ENCODE measurements at places on chromosomes 6 and 20. TPM values are rescaled to one million over a fixed set of nuclear protein-coding genes. Genes with fewer than 3 reads are reported as not detected.
A peak's percentile ranks its signal among the peaks of the same experiment; 100 is the strongest.

DNA sequence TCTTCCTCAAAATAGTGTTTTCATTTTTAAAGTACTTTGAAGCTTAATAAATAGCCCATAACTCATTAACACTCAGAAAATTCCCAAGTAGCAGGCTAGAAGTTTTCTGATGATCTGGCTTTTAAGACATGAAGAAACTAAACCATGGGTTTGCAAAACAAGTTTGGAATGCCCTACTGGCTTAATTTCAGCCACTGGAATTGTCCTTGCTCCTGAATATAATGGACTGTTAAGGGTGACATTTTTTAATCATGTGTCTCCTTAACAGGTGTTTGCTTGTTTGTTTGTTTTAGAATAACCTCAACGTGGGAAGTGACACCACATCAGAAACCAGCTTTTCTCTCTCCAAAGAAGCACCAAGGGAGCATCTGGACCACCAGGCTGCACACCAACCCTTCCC, 49.1 kb downstream of the ISM1 start:
- DNase-seq: no peak

- DNase-seq: no peak
Measured at GRCh38 chr6:53611342-53611741, 54.2 kb downstream of the KLHL31 start.

DNA sequence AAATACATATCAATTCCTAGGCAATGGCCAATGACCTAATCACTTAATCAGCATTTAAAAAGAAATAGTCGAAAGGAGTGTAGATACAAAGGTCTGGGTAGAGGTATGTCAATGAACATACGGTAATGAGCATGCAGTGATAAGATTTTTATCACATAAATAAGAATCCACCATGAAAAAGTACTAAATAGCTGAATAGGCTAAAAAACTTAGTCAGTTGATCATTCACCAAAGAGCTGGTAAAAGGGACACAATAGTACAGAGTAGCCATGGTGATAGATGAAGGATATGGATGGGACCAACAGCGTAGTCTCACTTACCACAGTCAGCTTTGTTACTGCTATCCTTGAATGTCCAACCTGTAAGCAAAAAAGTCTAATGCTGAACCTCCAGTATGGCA, 1018.6 kb upstream of the EYS start:
- no peak for DNase-seq

DNA sequence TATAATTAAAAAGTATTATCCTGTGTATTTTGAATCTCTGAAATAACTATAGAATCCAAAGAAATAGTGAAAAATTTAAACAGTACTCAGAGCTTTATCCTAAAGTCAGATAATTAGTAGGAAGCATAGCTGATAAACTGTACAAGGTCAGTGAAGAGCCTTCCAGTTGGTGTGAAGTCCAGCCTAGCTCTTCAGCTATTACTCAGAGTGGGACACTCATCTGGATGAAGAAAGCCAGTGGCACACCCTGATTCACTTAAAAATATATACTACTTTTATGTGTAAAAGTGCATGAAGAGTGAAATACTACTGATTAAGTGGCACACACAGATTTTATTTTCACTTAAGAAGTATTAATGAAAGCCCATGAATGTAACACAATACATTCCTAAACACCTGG, 3.1 kb downstream of the IFNGR1 start:
- no peak for DNase-seq

DNA sequence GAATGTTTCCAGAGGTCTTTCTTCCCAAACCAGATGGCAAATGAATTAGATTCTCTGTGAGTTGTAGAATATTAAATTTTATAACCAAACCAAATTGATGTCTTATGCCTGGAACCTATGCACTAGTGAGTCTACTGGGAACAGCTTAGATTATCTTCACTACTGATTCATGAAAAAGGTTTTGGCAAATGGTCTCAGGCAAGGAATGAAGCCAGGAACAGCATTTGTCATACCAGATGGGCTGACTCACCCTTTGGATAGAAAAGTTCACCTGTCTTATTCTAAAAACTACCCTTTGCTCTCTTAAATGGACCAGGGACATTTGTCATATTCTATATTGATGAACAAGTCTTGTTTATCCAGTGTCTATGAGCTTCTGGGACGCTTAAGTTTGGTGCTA, 135.4 kb upstream of the ECI2 start:
- no peak for DNase-seq

- no peak for DNase-seq
Measured at GRCh38 chr6:24460966-24461365, 28.4 kb downstream of the GPLD1 start.

GRCh38 chr6:134878136-134878535, 71.8 kb downstream of the ALDH8A1 start:
- DNase-seq: no peak

DNA sequence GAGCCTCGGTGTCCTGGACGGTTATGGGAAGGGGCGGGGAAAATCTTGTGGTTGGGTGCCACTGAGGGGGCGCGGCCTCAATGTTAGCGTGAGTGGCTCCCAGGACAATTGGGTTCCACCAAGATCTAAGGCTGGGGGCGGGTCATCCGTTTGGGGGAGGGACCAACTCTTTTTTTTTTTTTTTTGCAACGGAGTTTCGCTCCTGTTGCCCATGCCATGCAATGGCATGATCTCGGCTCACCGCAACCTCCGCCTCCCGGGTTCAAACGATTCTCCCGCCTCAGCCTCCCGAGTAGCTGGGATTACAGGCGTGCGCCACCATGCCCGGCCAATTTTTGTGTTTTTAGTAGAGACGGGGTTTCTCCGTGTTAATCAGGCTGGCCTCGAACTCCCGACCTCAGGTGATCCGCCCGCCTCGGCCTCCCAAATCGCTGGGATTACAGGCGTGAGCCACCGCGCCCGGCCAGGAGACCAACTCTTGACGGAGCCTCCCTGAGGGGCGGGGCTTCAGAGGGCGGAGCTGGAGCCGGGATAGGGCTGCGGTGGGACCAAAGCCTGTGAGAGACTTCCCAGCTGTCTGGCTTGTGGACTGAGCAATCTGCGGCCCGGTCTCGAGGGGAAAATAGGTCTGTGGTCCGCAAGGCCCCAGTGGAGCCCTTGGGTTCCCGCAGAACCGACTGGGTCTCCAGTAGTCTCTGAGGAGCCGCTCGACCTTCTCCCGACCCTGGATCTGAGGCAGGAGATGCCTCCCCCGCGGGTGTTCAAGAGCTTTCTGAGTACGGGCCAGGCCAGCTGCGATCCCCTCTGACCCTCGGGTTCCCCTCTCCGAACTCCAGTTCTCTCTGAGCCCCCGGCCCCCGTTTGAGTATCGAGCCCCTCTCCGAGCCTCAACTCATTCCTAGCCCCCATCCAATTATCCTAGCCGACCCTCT, 1.1 kb downstream of the SPAG4 start:
- DNase-seq: peak; percentile 99

PPIL6 gene
- 0.49 TPM for total RNA-seq

SNAI1 gene
- total RNA-seq: 0.86 TPM

TSHZ2 gene
- not detected for total RNA-seq

PI3 gene
- not detected for total RNA-seq

MTCH1 gene
- 329 TPM for total RNA-seq

FERMT1 gene
- total RNA-seq: 2.2 TPM

Data from pulmonary artery endothelial cell (primary cell).